ENCODE measurements at places on chromosomes 5 and 9. TPM values are rescaled to one million over a fixed set of nuclear protein-coding genes. Genes with fewer than 3 reads are reported as not detected.

Gene DND1
- total RNA-seq: 0.72 TPM

Gene LCN9
- total RNA-seq: not detected

Gene CREB3
- total RNA-seq: 29.6 TPM

Gene TMEM174
- not detected for total RNA-seq

Gene SPATA31C1
- total RNA-seq: 0.17 TPM

Gene AJM1
- total RNA-seq: 2.2 TPM

Gene CA9
- not detected for total RNA-seq

Gene ZBED3
- 3.9 TPM for total RNA-seq

Data from spinal cord (tissue), 10 donors.